ENCODE measurements at places on chromosomes 1 and 21. TPM values are rescaled to one million over a fixed set of nuclear protein-coding genes. Genes with fewer than 3 reads are reported as not detected.

DNA sequence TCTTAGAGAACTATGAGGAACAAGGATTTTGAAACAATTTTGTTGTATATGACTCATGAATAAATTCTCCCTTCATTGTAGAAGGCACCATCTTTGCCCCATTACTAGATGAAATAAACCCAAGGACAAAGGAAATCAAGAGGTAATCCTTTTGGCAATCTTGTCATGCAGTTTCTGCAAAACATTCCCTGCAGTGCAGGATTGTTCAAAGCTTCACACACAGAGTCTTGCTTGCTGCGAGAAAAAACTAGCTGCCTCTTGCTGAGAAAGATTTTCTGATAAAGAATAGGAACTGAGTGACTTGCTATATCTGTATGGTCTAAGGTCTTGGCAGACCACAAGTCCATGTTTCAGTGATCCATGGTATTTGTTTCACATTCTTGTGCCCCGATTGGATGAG, 657.4 kb upstream of the ADGRL4 start:
- no peak for DNase-seq

LBR gene
- 79.9 TPM for total RNA-seq

DNA sequence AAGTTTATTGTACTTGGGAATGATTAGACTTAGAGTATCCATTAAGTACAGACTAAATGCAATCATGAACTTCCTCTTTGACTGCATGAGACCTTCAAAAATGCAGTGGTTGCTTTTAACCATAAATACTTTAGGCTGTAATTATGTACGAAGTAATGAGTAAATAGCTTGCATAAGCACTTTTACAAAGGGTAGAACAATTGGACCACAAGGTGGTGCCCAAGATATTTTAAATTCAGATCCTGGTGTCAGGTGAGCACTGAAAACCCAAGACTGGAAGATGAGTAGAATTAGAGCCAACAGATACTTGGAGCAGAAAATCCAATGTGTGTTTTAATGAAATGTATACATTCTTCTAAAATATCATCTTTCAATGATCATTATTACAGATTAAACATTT, 43.4 kb upstream of the RHOU start:
- peak; percentile 34 for DNase-seq

GRCh38 chr21:39776589-39776988, 31.6 kb downstream of the IGSF5 start:
- DNase-seq = no peak

DNA sequence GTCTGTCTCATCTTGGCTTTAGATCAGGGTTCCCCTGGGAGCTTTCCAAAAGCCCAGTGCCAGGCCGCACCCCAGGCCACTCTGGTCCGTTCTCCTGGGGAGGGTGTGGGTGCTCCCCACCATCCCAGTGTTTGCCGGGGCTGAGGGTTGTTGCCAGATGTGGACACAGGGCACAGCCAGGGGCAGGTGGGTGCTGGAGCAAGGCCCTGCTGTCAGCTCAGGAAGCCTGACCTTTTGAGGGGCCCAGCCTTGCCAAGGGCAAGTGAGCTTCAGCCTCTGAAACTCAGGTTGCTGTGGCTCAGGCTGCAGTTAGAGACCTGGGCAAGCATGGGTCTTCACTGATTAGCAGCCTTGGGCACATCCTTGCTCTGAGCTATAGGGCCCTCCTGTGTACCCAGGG, 22.8 kb upstream of the ZBTB21 start:
- no peak for DNase-seq

DNA sequence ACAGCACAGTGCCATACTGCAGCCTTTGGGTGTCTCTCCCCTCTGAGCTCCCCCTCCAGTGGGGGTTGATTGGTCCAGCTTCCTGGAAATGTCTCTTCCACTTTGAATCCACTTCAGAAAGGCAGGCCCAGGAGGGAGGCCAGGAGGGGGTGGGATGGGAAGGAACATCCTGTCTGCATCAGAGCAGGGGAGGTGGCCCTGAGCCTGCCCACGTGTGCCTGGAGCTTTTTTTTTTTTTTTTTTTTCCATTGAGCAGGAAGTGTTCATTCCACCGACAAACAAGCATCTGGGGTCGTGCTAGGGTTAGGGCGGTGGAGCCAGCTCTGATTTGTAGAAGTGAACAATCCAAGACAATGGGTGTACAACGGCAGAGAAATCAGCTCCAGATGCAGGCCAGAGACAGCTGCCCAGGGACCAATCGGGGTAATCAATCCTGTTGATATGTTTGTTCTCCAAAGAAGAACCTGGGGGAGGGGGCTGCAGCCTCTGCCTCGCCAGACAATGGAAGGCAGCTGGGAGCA, 93.3 kb downstream of the SSBP3 start:
- DNase-seq = no peak

- no peak for DNase-seq
Observed at GRCh38 chr1:170536924-170537551, 5.1 kb downstream of the GORAB start.

GRCh38 chr1:114979278-114979891, 50.2 kb upstream of the TSHB start:
- no peak for DNase-seq

SNX7 gene
- total RNA-seq = 140 TPM

NHLH1 gene
- 0.41 TPM for total RNA-seq

GRCh38 chr1:116151739-116152576, 40.8 kb downstream of the MAB21L3 start:
- peak; percentile 91 for DNase-seq

- peak; percentile 41 for DNase-seq
Observed at GRCh38 chr1:9128166-9128519, 759 bp downstream of the GPR157 start.

GRCh38 chr1:225697428-225697827, 44.5 kb upstream of the ENAH start:
- DNase-seq = no peak

GRCh38 chr1:109498161-109498801, 4.4 kb downstream of the CYB561D1 start:
- DNase-seq = no peak

- no peak for DNase-seq
Observed at GRCh38 chr1:84502927-84503326, 3.3 kb upstream of the SPATA1 start.

GRCh38 chr1:20160034-20160433, 20.9 kb downstream of the PLA2G2F start:
- no peak for DNase-seq

DNA sequence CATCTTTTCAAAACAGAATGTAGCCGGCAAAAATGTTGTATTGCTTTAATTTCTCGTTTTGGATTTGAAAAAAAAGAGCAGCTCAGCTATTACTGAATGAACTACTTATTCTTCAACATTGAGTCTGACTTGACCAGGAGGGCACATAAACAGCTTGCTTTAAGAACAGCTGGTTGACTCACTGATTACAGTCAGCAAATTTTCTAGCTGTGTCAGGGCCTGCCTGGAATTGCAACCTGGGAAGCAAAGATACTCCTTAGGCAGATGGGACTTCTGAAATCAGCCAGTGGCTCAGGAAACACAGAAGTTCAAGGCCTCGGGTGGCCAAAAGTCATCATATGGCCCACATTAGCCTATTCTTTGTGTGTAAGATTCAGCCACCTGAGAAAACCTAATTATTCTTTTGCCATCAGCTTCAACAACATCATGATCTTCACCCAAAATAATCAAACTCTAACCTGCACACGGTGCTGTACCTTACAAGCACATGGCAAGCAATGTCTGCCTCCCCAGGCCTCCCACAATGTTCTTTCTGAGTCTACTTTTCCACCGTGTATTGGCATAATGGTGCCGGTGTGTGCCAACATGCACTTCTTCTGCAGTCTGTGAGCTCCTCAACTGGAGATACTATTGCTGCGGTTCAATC, 307.2 kb downstream of the HHIPL2 start:
- DNase-seq = no peak

B3GALT2 gene
- 148 TPM for total RNA-seq

- DNase-seq = no peak
Observed at GRCh38 chr1:204366759-204367158, 7.0 kb upstream of the PLEKHA6 start.

- DNase-seq = no peak
Observed at GRCh38 chr1:14732728-14733047, 134.2 kb downstream of the KAZN start.

DNA sequence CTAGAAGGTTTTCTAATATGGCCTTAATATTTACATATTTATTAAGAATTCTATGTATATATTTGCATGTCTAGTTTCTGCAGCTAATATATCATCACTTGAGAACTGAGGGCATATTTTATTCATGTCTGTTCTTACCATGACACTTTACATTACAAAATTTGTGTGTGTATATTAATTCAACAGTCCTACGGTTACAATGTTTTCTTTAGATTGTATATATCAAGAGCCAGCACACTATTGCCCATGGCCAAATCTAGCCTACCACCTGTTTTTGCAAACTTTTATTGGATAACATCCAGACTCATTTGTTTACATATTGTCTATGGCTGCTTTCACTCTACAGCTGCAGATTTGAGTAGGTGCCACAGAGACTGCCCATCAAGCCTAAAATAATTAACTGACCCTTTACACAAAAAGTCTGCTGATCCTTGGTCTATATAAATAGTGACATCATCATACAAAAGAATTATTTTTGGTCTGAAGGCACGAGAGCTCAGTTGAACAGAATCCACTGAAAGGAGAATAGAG, 577.4 kb upstream of the PBX1 start:
- DNase-seq = no peak

LAMC1 gene
- 29.3 TPM for total RNA-seq

DNAJC28 gene
- total RNA-seq = 6.5 TPM

GRCh38 chr1:67749844-67750690, 65.1 kb downstream of the GADD45A start:
- DNase-seq = no peak

GRCh38 chr1:56409112-56409691, 170.2 kb downstream of the PLPP3 start:
- no peak for DNase-seq

DNA sequence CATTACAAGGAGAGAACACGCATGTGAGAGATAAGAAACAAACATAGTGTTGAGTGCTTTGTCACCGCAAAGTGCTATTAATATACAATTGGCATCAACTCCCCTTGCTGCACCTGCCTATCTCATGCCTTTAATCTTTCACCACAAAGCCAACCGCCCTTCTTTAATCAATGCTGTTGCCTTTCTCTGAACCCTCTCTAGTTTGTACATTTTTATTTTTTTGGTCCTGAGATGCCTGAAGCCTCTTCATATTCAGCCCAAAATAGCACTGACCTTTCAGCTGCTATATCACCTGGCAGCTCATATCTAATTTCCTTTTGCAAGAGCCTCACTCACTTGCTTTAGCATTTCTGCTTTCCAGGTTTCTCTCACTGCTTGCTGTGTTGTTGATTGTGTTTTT, 504.7 kb downstream of the NUF2 start:
- no peak for DNase-seq

CNN3 gene
- total RNA-seq = 171 TPM

DNA sequence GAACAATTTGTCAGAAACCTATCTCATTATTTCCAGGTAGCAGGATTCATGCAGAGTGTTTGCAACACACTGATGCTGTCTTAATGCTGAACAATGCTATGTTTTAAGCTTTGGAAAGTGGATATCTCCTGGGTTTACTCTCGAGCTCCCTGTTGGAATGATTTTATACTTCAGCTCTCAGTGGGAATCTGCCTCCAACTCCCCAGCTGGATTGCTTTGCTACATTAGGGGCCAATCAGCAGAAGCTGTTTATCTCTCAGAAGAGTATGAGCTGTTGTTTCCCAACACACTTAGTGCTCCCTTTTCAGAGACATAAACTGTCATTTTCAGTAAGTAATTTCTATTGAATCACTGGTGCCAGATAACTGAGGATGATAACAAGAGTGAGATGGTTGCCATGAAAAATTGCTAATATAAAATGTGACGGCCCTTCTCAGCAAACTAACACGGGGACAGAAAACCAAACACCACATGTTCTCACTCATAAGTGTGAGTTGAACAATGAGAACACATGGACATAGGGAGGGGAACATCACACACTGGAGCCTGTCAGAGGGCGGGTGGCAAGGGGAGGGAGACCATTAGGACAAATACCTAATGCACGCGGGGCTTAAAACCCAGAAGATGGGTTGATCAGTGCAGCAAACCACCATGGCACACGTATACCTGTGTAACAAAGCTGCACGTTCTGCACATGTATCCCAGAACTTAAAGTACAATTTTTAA, 265.9 kb upstream of the RUNX1 start:
- no peak for DNase-seq

DNA sequence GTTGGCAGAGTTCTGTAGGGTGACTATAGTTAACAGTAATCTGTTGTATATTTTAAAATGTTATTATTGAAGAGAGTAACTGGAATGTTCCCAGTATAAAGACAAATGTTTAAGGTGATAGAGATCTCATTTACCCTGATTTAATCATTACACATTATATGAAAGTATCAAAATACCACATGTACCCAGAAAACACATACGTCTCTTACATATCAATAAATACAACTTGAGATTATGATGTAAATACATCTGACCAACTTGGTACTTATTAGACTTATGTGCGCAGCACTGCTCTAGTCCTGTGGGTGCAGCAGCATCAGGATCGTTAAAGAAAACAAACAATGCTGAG, 670 bp upstream of the PARK7 start:
- no peak for DNase-seq

DNA sequence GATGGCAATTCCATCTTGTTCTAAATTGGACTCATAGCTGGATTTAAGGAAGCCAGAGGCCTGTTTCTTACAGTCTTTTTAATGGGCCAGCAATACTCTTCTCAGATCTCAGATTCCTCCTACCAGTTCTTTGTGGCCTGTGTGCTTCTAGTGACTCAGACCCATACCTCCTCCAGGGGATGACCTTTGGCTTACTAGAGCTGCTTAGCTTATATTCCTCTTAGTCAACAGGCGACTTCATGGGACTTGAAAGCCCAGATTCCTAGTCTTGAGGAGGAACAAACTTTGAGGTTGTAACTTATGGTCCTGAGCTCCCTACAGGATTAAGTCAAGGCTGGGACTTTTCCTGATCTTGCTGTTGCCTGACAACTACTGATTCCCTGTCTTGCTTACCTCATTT, 12.4 kb upstream of the PAPPA2 start:
- DNase-seq = no peak

- no peak for DNase-seq
Observed at GRCh38 chr21:45575993-45576837, 34.0 kb upstream of the SLC19A1 start.

Data from frontal cortex (tissue), 4 donors.